ENCODE measurements at places on chromosomes 12 and 14.

- peak; percentile 47 for DNase-seq
These were observed 10.5 kb downstream of the MLXIP start for GRCh38 chr12:122089077-122089476.

- DNase-seq, result no peak
These were observed 25.4 kb downstream of the CLSTN3 start for GRCh38 chr12:7155471-7156034.

- peak; percentile 28 for DNase-seq
These were observed 24.4 kb upstream of the SERPINA4 start for GRCh38 chr14:94536836-94537235.

- DNase-seq, result no peak
These were observed 38.3 kb downstream of the FGD6 start for GRCh38 chr12:95179011-95179410.

Data from hematopoietic multipotent progenitor cell treated with erythropoietin and hydrocortisone succinate and interleukin-3 and kit ligand, for 4 days (in vitro differentiated cells).